Activated naive CD8-positive, alpha-beta T cell treated with anti-CD3 and anti-CD28 coated beads, Interleukin-2, amount 10 ng/mL, durations not matched to agents 7 days and 5 days (primary cell): ENCODE measurements at places on chromosomes 13 and 19. TPM values are rescaled to one million over a fixed set of nuclear protein-coding genes. Genes with fewer than 3 reads are reported as not detected.

DNA sequence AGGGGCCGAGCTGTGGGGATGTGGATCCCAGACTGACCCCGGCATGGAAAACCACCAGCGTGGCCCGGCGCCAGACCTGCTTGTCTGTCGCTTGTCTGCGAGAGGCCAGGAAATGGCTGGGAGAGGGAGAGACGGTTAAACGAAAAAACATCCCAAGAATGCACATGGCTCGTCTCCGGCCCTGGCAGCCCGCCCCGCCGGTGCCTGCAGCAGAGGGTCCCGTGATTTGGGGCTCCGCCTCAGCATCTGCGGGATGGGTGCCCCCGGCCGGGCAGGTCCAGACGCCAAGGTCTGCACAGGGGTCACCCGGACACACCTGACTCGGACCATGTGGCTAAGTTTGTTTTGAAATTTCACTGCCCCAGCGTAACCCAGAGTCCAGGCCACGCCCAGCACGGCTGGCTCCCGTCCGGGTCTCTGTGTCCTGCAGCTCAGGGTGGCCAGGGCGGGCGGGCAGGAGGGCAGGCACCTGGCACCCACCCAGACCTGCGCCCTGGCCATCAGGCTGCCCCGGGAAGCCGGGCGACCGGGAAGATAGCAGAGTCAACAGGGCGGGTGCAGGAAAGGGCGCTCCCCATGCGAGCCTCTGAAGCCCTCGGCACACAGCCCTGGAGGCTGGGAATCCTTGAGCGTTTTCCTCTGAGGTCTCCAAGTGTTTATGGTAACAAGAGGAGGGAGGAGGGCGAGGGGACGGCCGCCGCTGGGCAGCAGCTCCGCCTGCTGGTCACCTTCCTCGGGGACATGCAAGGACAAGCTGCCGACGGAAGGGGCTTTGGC, 103.2 kb downstream of the GADD45B start:
- DNase-seq = peak; percentile 79
- peaks cover 2% of the 10 kb centered on the region for H3K36me3 ChIP-seq
- H3K27ac ChIP-seq = peak overlapping the region; percentile 71
- peaks cover 6% of the 10 kb centered on the region for H3K27me3 ChIP-seq
- H3K4me1 ChIP-seq = peaks cover 4% of the 10 kb centered on the region
- H3K4me3 ChIP-seq = peak overlapping the region; percentile 58

GRCh38 chr19:3065675-3066357, 3.5 kb upstream of the TLE5 start:
- no peak for DNase-seq
- peak overlapping the region; percentile 64 for H3K27ac ChIP-seq
- H3K36me3 ChIP-seq = peaks cover 2% of the 10 kb centered on the region
- H3K4me3 ChIP-seq = no peak overlapping the region

Gene ZNF763
- total RNA-seq = 6.1 TPM

GRCh38 chr19:823565-824121, 1.9 kb upstream of the PLPPR3 start:
- no peak for DNase-seq
- peaks cover 22% of the 10 kb centered on the region for H3K27me3 ChIP-seq
- no peaks in the 10 kb centered on the region for H3K4me1 ChIP-seq
- H3K4me3 ChIP-seq = no peak overlapping the region

GRCh38 chr19:49637821-49638738, 1.9 kb downstream of the RRAS start:
- H3K4me3 ChIP-seq = peak overlapping the region; percentile 68
- H3K27me3 ChIP-seq = peaks cover 18% of the 10 kb centered on the region
- H3K27ac ChIP-seq = peak overlapping the region; percentile 45
- no peak for DNase-seq
